ENCODE measurements at places on chromosomes 6 and 20.

- DNase-seq = no peak
These were observed 98.6 kb downstream of the HIVEP1 start for GRCh38 chr6:12110523-12111362.

GRCh38 chr20:36035745-36036144, 67.4 kb downstream of the CNBD2 start:
- no peak for DNase-seq

- DNase-seq = no peak
These were observed 765.9 kb downstream of the BCKDHB start for GRCh38 chr6:80872199-80872950.

DNA sequence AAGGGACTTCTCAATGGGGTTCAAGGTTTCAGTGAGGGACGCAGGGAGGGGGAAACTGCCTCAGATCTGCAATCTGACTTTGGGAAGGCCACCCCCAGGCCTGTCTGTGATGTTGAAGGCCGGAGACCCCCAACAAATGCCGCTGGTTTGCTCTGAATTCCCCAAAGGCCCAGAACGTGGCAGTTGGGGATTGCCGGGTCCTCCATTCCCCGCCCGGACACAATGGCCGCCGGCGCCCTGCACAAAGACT, 326 bp upstream of the BCL2L1 start:
- no peak for DNase-seq

Measured in HL-60 (cell line).